ENCODE measurements at places on chromosomes 3 and 15. TPM values are rescaled to one million over a fixed set of nuclear protein-coding genes. Genes with fewer than 3 reads are reported as not detected.

GRCh38 chr3:149609595-149609994 lies 48.2 kb downstream of the WWTR1 start:
- DNase-seq = no peak

DNA sequence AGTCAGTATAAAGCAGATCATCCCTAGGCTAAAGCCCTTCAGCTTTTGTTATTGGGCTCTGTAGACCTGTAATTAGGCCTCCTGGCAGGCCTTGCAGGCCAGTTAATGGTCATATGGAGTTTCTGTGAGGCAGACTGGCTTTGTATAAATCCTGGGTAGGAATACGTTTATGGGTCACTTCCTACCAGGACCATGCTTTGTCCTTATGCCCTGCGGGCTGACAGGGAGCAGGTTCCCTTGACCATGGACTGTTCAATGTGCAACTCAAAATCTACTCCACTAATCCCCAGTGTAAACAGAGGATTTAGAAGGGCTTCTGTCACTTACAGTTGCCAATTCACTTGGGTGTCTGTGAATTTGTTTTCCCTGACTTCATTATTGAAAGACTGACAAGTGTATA lies 202.7 kb upstream of the MLF1 start:
- DNase-seq = no peak

DNA sequence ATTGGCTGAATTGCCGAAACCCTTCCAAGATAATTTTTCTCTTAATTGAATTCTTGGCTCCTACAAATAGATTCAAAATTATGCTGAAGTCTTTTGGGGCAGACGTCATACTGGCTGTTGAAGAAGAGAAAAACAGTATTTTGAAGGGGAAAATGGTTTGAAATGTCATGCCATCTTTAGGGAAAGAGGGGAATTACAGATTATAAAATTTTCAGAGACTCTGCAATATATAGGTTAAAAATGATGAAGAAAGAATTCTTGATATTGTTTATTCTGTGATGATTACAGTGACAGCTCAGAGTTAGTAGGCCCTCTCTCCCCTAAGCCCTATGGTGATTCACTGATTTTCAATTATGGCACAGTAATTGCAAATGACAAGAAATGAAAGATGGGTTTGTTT lies 86.1 kb downstream of the CGNL1 start:
- DNase-seq = no peak

DNA sequence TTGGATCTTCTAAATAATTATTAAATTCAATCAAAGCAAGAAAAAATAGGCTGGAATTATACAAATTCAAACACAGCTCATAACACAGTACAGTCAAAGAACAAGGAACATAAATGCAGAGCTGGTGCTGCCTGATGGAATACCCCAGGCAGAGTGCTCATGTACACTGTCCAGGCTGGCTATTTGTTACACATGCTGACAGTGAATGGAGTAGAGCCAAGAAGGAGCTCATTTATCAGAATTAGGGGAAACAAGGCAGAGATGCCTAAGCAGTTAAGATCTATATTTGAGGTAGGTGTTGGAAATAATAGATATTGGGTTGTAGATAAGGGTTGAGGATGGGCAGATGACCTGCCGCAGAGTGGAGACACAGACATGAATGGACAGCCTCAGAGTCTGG lies 788.2 kb upstream of the ARPP21 start:
- DNase-seq = no peak

GRCh38 chr3:17130956-17131355 lies 246.2 kb downstream of the PLCL2 start:
- DNase-seq = no peak

GRCh38 chr15:74367296-74367854 lies at the start of gene CYP11A1:
Gene CYP11A1, minus strand, starts transcription at chr15:74367646. Its CDS starts 61 bp downstream, at chr15:74367585.
- DNase-seq = no peak

- DNase-seq = no peak
Observed at GRCh38 chr15:101188637-101189408, 63.0 kb downstream of the CHSY1 start.

DNA sequence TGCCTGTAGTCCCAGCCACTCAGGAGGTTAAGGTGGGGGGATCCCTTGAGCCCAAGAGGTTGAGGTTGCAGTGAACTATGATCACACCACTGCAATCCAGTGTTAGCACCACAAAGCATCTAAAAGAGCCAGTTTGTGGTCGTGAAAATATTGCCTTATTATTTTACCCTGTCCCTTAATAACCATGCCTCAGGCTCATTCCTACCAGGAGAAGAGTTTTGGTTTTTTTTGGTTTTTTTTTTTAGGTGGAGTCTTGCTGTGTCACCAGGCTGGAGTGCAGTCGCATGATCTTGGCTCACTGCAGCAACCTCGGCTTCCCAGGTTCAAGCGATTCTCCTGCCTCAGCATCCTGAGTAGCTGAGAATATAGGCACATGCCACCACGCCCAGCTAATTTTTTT lies 17.9 kb upstream of the AVEN start:
- DNase-seq = no peak

GRCh38 chr15:49145651-49146609 lies 9.5 kb downstream of the COPS2 start:
- peak; percentile 9 for DNase-seq

The LIPC gene
- total RNA-seq = not detected

The MORC1 gene
- not detected for total RNA-seq

The SLC26A6 gene
- total RNA-seq = 18.7 TPM

The TM4SF4 gene
- total RNA-seq = not detected

The TMEM45A gene
- total RNA-seq = 21.6 TPM

The SLC38A3 gene
- total RNA-seq = 0.33 TPM

The GOLGA6A gene
- total RNA-seq = not detected

The IQCF5 gene
- total RNA-seq = not detected

The CFAP161 gene
- 1.4 TPM for total RNA-seq
